ENCODE measurements at places on chromosomes 1 and 21. TPM values are rescaled to one million over a fixed set of nuclear protein-coding genes. Genes with fewer than 3 reads are reported as not detected.

The CYB561D1 gene
- 5.0 TPM for total RNA-seq

The FNDC5 gene
- 0.40 TPM for total RNA-seq

The NPPA gene
- total RNA-seq = not detected

The PTAFR gene
- total RNA-seq = 0.20 TPM

The SLC44A3 gene
- 1.2 TPM for total RNA-seq

The LIN28A gene
- total RNA-seq = not detected

The BRINP3 gene
- not detected for total RNA-seq

The NEK2 gene
- 19.7 TPM for total RNA-seq

The GBP5 gene
- 0.20 TPM for total RNA-seq

The RAB25 gene
- total RNA-seq = not detected

The VAV3 gene
- 1.1 TPM for total RNA-seq

The KPNA6 gene
- 45.2 TPM for total RNA-seq

The ZBTB8OS gene
- 52.7 TPM for total RNA-seq

The ASCL5 gene
- not detected for total RNA-seq

The SLC2A5 gene
- not detected for total RNA-seq

The RGS18 gene
- 0.04 TPM for total RNA-seq

The KRTAP11-1 gene
- total RNA-seq = not detected

The BGLAP gene
- total RNA-seq = 0.32 TPM

The PDIK1L gene
- 5.9 TPM for total RNA-seq

The AMY1A gene
- total RNA-seq = not detected

The NBPF10 gene
- 0.66 TPM for total RNA-seq

The ADORA1 gene
- not detected for total RNA-seq

The MMP23B gene
- total RNA-seq = 0.33 TPM

The CDCP2 gene
- total RNA-seq = not detected

The C8B gene
- total RNA-seq = not detected

The C8A gene
- total RNA-seq = not detected

The ST6GALNAC5 gene
- total RNA-seq = not detected

All from pulmonary artery endothelial cell (primary cell).